ENCODE measurements at places on chromosomes 16 and 17.
A peak's percentile ranks its signal among the peaks of the same experiment; 100 is the strongest.

DNA sequence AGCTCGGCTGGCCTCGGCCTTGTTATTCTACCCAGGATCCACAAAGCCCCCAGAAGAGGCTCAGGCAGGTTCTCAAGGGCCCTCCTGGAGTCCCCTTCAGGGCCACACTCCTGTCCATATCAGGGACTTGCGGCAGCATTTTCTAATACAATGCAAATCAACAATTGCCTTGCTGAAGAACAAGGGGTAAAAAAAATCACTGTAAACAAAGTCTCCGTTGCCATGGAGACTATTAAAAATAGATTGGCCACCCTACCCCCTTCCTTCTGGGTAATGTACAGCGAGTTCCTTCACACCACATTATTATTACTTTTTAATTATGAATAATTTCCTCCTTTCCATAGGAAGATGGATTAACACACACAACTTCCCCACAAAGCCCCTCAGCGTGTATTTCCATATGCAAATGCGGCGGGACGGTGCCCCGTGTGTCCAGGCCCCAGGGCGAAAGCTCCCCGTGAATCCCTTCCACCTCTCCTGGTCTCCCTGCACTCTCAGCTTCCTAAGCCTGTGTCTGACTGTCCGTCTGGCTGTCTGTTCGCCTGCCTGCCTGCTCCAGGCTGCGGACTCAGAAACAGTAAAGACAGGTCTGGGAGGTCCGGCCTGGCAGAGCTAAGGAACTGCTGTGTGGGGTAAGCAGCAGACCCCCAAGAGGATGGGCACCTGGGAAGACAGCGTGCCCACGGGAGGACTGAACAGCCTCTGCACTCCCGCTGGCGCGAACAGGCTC, 196.6 kb downstream of the RBFOX3 start:
- no peak for DNase-seq

DNA sequence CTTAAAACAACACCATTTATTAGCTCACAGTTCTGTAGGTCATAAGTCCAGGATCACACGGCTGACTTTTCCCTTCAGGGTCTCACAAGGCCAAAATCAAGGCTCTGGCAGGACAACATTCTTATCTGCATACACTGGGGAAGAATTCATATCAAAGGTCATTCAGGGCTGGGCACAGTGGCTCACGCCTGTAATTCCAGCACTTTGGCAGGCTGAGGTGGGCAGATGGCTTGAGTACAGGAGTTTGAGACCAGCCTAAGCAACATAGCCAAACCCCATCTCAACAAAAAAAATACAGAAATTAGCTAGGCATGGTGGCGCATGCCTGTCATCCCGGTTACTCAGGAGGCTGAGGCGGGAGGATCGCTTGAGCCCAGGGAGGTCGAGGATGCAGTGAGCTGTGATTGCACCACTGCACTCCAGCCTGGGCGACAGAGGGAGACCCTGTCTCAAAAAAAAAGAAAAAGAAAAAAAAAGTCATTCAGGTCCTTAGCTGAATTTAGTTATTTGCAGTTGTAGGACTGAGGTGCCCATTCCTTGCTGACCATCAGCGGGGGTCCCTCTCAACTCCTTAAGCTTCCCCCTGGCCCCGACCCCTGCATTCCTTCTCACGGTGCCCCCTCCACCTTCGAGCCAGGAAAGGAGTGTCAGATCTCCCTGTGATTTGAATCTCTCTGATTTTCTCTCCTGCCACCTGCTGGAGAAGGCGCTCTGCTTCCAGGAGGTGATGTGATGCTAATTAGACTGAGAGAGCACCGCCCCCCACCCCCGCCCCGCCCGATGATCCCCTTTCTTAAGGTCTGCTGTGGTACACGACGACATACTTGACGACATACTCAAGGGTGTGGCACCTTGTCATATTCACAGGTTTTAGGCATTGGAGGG, 91.8 kb upstream of the CLEC18A start:
- DNase-seq, result no peak

- no peak for DNase-seq
Measured at GRCh38 chr17:67285360-67285759, 40.4 kb upstream of the HELZ start.

DNA sequence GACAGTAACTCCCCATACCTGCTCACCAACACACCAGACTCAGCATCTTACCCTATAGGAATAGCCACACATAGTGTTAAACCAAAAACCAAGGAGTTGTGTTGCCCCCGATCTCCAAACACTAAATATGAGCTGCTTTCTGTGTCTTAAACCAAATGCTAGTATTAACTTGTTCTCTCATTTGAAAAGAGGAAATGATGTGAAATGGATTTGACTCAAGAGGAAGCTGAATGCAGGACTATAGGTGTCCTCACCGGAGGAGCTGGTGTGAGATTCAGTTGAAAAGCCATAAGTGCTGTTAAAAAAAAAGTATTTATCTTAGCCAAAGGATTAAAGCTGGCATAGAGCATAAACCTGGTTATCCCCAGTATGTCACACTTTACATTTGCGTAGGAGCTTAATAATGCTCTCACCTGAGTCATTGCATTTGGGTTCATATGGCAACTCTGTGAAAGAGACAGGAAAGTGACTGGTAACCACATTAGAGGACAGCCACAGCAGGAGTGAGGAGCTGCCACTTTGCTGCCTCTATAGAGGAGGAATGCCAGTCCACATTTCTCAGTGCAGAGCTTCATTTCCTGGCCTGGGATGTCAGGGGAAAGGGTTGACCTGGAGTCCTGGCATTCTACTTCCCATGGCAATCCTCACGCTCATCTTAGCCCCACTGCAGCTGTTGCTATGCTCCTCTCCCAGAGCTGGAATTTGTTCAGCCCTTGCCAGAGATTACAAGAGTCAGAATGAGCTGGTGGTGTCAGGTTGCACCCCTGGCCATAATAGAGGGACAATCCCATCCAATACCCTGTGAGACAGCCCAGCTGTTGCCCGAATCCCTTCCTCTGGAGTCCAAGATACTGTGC, 143.3 kb upstream of the ANKFN1 start:
- DNase-seq, result no peak

- peak; percentile 21 for DNase-seq
Measured at GRCh38 chr17:73255671-73256181, 6.0 kb downstream of the CPSF4L start.

DNA sequence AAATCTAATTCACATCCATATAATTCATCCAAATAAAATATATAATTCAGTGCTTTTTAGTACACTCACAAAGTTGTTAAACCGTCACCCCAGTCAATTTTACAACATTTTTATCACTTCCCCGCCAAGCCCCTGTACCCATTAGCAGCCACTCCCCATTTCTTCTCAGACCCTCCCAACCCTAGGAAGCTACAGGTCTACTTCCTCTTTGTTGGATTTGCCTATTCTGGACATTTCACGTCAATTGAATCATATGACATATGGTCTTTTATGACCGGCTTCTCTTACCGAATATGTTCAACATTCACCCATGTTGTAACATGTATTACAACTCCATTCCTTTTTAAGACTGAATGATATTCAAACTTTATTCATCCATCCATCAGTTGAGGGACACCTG, 19.9 kb upstream of the MLKL start:
- no peak for DNase-seq

- DNase-seq, result no peak
Measured at GRCh38 chr17:9144502-9145249, 123.4 kb downstream of the NTN1 start.

DNA sequence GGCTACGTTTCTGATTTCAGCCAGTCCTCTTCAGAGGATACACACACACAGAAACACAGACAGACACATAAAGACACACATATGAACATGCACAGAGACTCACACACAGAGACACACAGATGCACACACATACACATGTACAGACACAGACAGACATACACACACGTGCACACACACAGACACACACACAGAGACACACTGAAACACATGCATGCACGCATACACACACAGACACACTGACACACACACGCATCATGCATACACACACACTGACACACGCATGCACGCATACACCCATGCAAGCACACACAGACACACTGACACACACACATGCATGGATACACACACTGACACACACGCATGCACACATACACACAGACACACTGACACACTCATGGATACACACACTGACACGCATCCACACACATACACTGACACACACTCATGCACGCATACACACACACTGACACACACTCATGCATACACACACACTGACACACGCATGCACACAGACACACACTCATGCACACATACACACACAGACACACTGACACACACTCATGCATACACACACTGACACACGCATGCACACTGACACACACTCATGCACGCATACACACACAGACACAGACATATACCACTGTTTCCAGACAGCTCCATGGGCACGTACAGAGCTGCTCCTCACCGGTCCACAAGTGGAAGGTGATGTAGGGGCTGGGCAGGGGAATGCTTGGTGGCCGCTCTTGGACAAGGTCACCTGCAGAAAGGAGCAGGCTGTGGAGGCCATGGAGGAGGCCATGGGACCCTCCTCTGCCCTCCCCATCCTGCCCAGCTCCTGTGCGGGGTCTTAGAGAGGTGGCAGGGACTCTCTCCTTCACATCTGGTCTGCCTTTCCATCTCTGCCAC, 30.1 kb upstream of the MFSD6L start:
- DNase-seq, result no peak

GRCh38 chr17:41801374-41802271, 10.1 kb downstream of the P3H4 start:
- peak; percentile 55 for DNase-seq

- DNase-seq, result no peak
Measured at GRCh38 chr16:53713403-53714204, 9.6 kb downstream of the FTO start.

DNA sequence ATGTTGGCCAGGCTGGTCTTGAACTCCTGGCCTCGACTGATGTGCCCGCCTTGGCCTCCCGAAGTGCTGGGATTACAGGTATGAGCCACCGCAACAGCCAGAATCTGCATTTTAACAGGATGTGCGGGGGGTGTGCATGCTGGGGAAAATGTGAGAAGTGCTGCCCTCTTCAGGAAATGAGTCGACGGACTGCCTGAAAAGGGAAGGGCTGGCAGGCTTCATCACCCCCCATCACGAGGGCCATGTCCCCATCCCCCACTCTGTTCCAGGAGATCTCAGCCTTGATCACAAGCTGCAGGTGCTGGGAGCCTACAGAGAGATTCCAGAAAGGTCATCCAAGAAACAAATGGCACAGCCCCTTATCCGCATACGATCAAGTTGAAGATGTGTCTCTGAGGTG, 195.3 kb upstream of the RPL38 start:
- DNase-seq, result peak; percentile 7

GRCh38 chr17:42127414-42127813, 4.8 kb downstream of the HSPB9 start:
- DNase-seq, result no peak

- DNase-seq, result no peak
Measured at GRCh38 chr17:1643999-1644492, 1.5 kb downstream of the SCARF1 start.

DNA sequence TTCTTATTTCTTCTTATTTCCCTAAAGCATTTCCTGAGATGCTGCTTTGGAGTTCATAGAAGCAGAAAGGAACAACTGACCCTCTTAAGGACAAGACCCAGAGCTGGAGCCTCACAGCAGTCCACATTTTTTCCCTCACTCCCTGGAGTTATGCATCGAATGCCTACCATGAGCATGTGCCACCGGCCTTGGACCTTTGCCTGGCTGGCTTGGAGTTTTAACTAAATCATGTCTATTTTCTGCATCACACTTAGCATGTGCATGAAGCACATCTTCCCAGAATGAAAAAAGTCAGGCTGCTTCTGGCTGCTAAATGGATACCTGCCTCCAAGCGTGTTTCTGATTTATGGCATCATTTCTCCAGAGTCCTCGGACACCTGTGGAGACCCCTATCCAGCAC, 104.5 kb downstream of the SPACA3 start:
- no peak for DNase-seq

DNA sequence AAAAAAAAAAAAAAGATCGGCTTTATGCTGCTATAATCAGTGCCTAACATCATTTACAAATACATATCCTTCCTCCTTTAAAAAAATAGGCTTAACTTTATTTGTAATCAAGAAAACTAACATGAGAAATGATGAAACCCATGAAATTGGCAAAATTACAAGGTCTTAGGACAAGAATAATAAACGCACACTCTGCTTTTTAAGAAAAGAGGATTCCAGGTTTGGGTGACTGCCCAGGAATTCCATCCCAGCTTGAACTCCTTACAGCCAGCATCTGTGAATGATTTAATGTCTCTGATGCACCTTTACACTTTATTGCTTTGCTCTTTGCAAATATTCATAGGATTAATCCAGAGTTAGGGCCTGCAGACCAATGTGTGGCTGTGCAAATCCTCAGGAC, 196.0 kb downstream of the CBLN1 start:
- DNase-seq, result no peak

DNA sequence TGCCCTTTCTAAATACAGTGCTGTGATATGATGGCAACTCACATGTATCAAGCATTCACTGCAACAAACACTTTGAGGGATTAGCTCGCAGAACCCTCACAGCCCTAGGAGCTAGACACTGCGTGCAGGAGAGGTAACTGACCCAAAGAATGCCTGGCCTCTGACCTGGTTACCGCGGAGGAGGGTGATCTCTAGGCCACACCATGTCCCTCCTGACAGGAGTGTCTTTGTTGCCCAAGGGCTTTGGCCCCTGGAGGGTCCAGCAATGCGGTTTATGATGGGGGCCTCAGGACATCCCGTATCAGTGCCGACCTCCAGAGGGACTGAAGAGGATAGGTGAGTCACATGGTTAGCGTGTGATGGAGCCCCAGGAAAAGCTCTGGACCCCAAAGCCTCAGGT, 130.6 kb downstream of the MGAT5B start:
- no peak for DNase-seq

- DNase-seq, result no peak
Measured at GRCh38 chr17:7039832-7040231, 4.0 kb downstream of the SLC16A13 start.

DNA sequence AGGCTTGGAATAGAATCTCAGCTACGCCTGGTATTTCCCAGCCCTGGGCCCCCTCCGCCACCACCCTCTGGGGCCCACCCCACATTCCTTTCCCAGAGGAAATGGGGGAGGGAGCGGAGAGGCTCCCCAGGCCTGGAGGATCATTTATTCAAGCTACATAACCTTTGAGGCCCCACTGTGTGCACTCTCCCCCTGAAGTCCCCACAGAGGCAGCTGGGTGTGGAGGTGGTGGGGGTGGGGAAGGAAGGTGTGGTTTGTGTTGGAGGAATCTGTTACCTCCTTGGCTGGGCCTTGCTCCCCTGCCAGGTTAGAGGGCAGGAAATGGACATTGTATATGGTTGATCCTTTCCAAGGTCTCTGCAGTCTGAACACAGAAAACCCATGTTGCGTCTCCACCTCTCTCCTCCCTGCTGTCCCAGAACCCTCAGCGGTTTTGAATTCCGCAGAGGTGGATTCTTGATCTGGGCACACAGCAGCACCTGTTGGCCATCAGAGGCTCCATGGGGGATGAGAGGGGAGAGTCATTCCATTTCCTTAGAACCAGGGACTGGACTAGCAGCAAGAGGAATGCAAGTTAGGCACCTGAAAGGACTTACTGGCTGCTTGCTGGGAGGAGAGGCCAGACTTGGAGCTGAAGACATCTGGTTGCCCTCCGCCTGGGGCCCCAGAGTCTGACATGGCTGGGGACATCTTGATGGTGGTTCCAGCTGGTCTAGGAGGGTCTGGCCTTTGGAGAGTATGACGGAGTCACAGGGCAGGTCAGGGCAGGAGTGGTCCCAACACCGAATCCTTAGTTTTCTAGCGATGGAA, 23.0 kb downstream of the ARHGAP23 start:
- DNase-seq, result no peak
